Activated CD4-positive, alpha-beta T cell treated with anti-CD3 and anti-CD28 coated beads, Interleukin-2, amount 10 ng/mL, durations not matched to agents 24 days and 14 days (primary cell): ENCODE measurements at places on chromosomes 3 and 15. TPM values are rescaled to one million over a fixed set of nuclear protein-coding genes. Genes with fewer than 3 reads are reported as not detected.

GOLGA8O gene
- total RNA-seq: 1.5 and 2.2 TPM in 2 replicates

CNTN3 gene
- total RNA-seq: not detected in 2 replicates

TMC3 gene
- total RNA-seq: not detected in 2 replicates

STOML1 gene
- 10.3 and 10.6 TPM in 2 replicates for total RNA-seq

LINS1 gene
- 63.9 and 64.9 TPM in 2 replicates for total RNA-seq

IGSF10 gene
- not detected in 2 replicates for total RNA-seq

MESP1 gene
- 5.6 and 7.3 TPM in 2 replicates for total RNA-seq

HYKK gene
- 0.90 and 1.6 TPM in 2 replicates for total RNA-seq

DNA sequence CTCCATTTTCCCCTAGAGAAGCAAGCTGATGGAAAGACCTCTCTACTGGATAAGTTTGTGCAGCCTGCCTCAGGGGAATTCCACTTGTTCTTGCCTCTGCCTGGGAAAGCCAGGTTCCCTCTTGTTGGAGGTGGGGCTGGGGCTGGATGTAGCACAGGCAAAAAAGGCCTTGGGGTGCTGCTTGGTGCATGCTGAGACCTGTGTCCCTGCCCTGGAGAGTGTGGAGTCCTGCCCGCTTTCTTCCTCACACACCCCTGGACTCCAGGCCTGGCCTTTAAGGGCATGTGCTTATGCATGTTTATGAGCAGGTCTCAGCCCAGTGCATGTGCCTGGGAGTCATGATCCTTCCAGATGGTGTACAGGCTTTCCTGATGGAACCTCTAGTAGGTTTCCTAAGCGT is 23.5 kb upstream of the JMJD7 start:
- H3K27ac ChIP-seq: peak overlapping the region; percentile 55
- no peaks in the 10 kb centered on the region for H3K27me3 ChIP-seq
- DNase-seq: no peak
- peaks cover 5% of the 10 kb centered on the region for H3K4me1 ChIP-seq

DNA sequence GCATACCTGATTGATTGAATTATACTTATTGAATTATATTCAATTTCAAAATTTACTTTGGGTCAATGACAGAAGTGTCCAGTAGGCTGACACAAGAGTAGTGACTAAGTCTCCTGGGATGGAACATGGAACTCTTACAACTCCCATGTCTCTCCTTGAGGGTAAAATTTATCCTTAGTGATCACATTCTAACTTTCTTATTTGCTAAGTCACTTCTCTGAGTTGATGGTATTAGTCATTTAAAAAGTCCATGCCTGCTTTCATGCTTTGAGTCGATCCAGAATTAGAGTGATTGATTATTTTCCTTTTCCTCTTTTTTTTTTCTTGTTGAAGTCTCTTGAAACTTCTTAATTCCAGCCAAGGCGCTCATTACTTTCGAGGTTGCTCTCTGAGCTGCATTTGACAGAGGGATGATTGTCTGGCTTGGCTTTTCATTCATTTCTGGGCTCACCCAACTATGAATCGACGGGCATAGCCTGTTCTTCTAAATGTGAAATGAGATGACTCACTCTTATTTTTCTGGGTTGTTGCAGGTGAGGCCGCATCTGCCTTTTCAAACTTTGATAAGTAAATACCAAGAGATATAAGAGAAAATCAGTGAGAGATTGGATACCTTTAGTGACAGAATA is 34.9 kb downstream of the LRRC3B start:
- DNase-seq: no peak
- no peaks in the 10 kb centered on the region for H3K36me3 ChIP-seq
- H3K4me1 ChIP-seq: no peaks in the 10 kb centered on the region
- no peak overlapping the region for H3K4me3 ChIP-seq
- H3K27me3 ChIP-seq: no peaks in the 10 kb centered on the region

DNA sequence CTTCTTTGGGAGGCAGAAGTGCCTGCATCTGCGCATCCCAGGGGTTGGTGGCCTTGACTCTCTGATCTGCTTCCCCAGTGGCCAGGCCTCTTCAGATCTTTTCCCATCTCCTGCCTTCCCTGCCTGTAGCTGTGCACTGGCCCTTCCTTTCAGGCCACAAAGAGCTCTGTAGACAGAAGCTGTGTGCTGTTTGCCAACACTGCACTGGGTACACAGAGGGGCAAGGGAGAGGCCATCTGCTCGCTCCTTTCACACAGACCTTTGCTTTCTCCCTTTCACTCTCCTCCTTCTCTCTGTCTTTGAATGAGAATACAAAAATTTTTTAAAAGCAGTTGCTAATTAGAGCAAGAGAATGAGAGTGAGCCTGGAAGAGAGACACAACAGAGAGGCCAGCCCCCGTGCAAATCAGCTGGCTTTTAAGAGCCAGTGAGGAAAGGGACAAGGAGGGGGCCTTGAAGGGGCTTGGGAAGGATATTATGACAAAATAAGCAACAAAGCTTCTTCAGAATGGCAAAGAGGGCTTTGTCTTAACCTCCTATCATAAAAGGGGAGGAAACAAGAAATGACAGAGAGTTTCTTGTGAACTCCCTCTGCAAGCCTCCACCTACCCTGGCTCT is 170.9 kb downstream of the EPHB1 start:
- DNase-seq: no peak
- H3K27ac ChIP-seq: no peak overlapping the region
- H3K4me1 ChIP-seq: no peaks in the 10 kb centered on the region
- peaks cover 7% of the 10 kb centered on the region for H3K27me3 ChIP-seq
- H3K4me3 ChIP-seq: no peak overlapping the region
- no peaks in the 10 kb centered on the region for H3K36me3 ChIP-seq

DNA sequence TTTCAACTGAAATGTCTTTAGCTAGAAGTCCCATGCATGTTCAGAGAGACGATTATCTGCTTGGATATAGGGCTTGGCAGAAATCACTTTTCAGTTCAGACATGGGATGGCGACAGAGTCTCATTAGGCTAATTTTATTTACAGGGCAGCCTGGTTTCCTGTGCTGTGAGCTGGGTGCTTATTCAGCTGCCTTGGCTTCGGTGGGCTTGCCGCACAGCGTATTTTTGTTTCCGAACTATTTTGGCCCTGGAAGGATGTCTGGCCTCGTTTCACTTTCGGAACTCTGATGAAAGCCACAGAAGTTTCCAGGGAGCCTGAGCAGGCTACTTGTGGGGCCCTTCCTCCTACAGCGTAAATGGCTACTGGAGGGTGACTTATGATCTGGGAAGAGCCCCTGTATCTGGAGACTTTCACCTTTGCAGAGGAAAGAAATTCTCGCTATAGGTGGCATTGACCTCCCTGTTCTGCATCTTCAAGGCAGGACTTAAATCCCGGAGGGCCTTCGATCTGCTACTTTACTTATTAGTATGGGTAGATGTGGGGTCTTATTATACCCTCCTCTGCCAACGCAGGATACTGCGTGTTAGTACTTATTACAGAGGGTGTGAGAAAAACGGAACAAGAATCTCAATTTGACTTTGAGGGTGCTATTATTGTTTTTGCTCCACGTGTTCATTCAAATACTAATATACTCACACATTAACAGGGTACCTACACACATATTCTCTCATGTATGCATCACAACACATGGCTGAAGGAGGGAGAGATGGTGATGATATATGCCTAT is 364.0 kb upstream of the RBMS3 start:
- peak; percentile 76 for DNase-seq
- H3K4me1 ChIP-seq: peaks cover 11% of the 10 kb centered on the region
- H3K4me3 ChIP-seq: no peak overlapping the region
- H3K27ac ChIP-seq: no peak overlapping the region
- H3K27me3 ChIP-seq: peaks cover 7% of the 10 kb centered on the region

DNA sequence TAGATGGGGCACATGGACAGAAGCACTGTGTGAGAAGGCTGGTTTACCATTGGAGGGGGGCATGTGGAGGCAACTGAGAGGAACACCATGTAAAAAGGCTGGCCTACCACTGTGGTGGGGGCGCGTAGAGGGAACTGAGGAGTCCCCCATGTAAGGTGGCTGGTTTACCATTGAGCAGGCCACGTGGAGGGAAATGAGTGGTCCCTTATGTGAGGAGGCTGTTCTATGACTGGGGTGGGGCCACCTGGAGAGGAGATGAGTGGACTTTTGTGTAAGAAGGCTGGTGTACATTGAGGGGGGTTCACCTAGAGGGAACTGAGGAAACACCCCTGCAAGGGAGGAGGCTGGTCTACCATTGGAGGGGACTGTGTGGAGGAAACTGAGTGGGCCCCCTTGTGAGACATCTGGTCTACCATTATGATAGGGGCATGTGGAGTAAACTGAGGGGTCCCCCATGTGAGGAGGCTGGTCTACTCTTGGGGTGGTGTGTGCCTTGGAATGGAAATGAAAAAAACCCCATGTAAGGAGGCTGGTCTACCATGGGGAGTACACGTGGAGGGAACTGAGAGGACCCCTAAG is 156.9 kb downstream of the FBLN2 start:
- no peaks in the 10 kb centered on the region for H3K4me1 ChIP-seq
- H3K27ac ChIP-seq: no peak overlapping the region
- DNase-seq: no peak
- no peak overlapping the region for H3K4me3 ChIP-seq
- H3K36me3 ChIP-seq: no peaks in the 10 kb centered on the region
- H3K27me3 ChIP-seq: no peaks in the 10 kb centered on the region

- no peaks in the 10 kb centered on the region for H3K36me3 ChIP-seq
- H3K4me1 ChIP-seq: no peaks in the 10 kb centered on the region
- H3K27me3 ChIP-seq: peaks cover 16% of the 10 kb centered on the region
- no peak overlapping the region for H3K4me3 ChIP-seq
Measured at GRCh38 chr3:100994187-100994586, 966 bp upstream of the ABI3BP start.

- H3K36me3 ChIP-seq: peaks cover 8% of the 10 kb centered on the region
- H3K27ac ChIP-seq: no peak overlapping the region
- peaks cover 13% of the 10 kb centered on the region for H3K4me1 ChIP-seq
- no peaks in the 10 kb centered on the region for H3K27me3 ChIP-seq
Measured at GRCh38 chr3:106114220-106114619, 245.4 kb upstream of the CBLB start.

- no peaks in the 10 kb centered on the region for H3K27me3 ChIP-seq
- H3K36me3 ChIP-seq: peaks cover 2% of the 10 kb centered on the region
- peaks cover 11% of the 10 kb centered on the region for H3K4me1 ChIP-seq
- no peak overlapping the region for H3K27ac ChIP-seq
- DNase-seq: no peak
Measured at GRCh38 chr15:66936861-66937582, 128.4 kb upstream of the SMAD3 start.

GRCh38 chr3:34584971-34585370 is 786.5 kb downstream of the PDCD6IP start:
- no peak overlapping the region for H3K4me3 ChIP-seq
- H3K36me3 ChIP-seq: no peaks in the 10 kb centered on the region
- H3K27ac ChIP-seq: no peak overlapping the region

GRCh38 chr15:41878355-41878699 is 15.5 kb downstream of the SPTBN5 start:
- H3K4me3 ChIP-seq: no peak overlapping the region
- H3K4me1 ChIP-seq: peaks cover 3% of the 10 kb centered on the region

GRCh38 chr3:185215873-185216606 is 37.8 kb downstream of the EHHADH start:
- H3K27ac ChIP-seq: no peak overlapping the region
- no peaks in the 10 kb centered on the region for H3K36me3 ChIP-seq
- no peaks in the 10 kb centered on the region for H3K27me3 ChIP-seq
- no peak for DNase-seq
- no peaks in the 10 kb centered on the region for H3K4me1 ChIP-seq

GRCh38 chr15:74504836-74505235 is 36.2 kb upstream of the ARID3B start:
- peaks cover 8% of the 10 kb centered on the region for H3K36me3 ChIP-seq
- H3K27me3 ChIP-seq: no peaks in the 10 kb centered on the region
- peaks cover 3% of the 10 kb centered on the region for H3K4me1 ChIP-seq
- no peak overlapping the region for H3K4me3 ChIP-seq

DNA sequence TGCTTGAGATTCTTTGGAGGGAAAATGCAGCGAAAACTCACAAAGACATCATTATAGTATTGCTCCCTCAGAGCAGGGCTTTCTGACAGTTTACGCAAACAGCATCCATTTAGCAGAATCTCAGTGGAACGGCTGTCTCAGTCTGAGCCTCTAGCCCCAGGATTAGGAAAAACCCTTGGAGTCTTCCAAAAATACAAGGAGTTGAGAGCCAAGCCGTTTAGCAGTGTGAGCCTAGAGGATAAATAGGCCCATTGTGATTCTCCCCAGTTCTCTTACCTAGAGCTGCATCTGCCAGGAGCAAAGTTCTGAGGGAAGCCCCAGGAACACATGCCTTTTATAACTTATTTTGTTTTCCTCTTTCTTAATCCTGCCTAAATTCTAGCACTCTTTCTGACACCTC is 359.6 kb downstream of the NTRK3 start:
- no peak overlapping the region for H3K27ac ChIP-seq
- no peaks in the 10 kb centered on the region for H3K36me3 ChIP-seq
- H3K27me3 ChIP-seq: no peaks in the 10 kb centered on the region
- DNase-seq: no peak

GRCh38 chr3:134341389-134341788 is 32.9 kb downstream of the AMOTL2 start:
- H3K36me3 ChIP-seq: no peaks in the 10 kb centered on the region
- H3K4me1 ChIP-seq: no peaks in the 10 kb centered on the region
- no peak overlapping the region for H3K27ac ChIP-seq
- H3K4me3 ChIP-seq: no peak overlapping the region
- no peak for DNase-seq

DNA sequence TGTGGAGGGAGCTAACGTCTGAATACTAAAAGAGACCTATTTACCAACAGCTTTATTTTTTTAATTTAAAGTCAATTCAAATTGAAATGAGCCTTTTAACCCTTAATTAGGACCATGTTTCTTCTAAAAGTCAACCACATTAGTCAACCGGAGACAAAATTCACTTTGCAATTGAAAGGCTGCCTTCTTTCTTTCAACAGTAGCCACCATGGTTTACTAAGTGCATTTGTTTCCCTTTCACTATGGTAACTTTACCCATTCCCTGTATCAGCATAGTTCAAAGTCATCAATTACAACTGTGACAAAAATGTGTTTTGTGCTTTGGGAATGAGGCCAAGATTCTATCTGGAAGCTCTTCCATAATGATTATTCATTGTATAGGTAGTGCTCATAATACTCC is 225.4 kb downstream of the EPHA3 start:
- no peaks in the 10 kb centered on the region for H3K27me3 ChIP-seq
- DNase-seq: no peak
- no peak overlapping the region for H3K4me3 ChIP-seq
- H3K36me3 ChIP-seq: no peaks in the 10 kb centered on the region
- no peak overlapping the region for H3K27ac ChIP-seq

GRCh38 chr3:43869491-43869890 is 178.8 kb downstream of the ABHD5 start:
- no peaks in the 10 kb centered on the region for H3K36me3 ChIP-seq
- H3K27me3 ChIP-seq: peaks cover 15% of the 10 kb centered on the region
- H3K4me1 ChIP-seq: no peaks in the 10 kb centered on the region
- no peak for DNase-seq
- no peak overlapping the region for H3K4me3 ChIP-seq
